ENCODE measurements at places on chromosomes 11 and 22. TPM values are rescaled to one million over a fixed set of nuclear protein-coding genes. Genes with fewer than 3 reads are reported as not detected.
A peak's percentile ranks its signal among the peaks of the same experiment; 100 is the strongest.

GRCh38 chr11:42251984-42252383 is 792.5 kb upstream of the LRRC4C start:
- H3K4me3 ChIP-seq, result no peak overlapping the region
- H3K36me3 ChIP-seq, result no peaks in the 10 kb centered on the region
- no peak overlapping the region for H3K27ac ChIP-seq

GRCh38 chr11:37630866-37631265 is 1032.8 kb upstream of the RAG2 start:
- DNase-seq, result no peak
- no peaks in the 10 kb centered on the region for H3K36me3 ChIP-seq
- no peaks in the 10 kb centered on the region for H3K4me1 ChIP-seq
- H3K27me3 ChIP-seq, result no peaks in the 10 kb centered on the region

- H3K4me3 ChIP-seq, result no peak overlapping the region
- no peaks in the 10 kb centered on the region for H3K4me1 ChIP-seq
- no peak for DNase-seq
- no peaks in the 10 kb centered on the region for H3K27me3 ChIP-seq
- H3K36me3 ChIP-seq, result peaks cover 3% of the 10 kb centered on the region
- H3K27ac ChIP-seq, result no peak overlapping the region
Observed at GRCh38 chr11:107043242-107044006, 25.1 kb upstream of the GUCY1A2 start.

GRCh38 chr22:28029956-28030355 is 110.9 kb upstream of the PITPNB start:
- H3K27ac ChIP-seq, result no peak overlapping the region
- peak; percentile 17 for DNase-seq
- no peaks in the 10 kb centered on the region for H3K36me3 ChIP-seq

TBX1 gene
- total RNA-seq, result 2.5 TPM
